ENCODE measurements at places on chromosomes 4 and X.

DNA sequence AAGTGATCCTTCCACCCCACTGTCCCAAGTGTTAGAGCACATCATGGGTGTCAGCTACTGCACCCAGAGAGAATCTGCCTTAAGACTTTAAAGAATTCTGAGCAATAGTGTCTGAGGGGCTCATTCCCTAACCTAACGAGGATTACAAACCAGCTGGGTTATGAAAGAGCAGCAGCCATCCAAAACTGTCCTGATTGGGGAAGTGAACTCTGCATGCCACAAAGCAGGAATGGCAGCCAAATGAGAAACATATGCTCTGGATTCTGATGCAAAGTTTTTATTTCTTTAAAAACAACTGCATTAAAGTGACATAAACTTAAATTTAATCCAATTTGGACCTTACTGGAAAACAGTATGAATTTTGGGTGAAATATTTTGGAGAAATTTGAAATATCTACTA lies 103.2 kb downstream of the ANXA3 start:
- DNase-seq = no peak

DNA sequence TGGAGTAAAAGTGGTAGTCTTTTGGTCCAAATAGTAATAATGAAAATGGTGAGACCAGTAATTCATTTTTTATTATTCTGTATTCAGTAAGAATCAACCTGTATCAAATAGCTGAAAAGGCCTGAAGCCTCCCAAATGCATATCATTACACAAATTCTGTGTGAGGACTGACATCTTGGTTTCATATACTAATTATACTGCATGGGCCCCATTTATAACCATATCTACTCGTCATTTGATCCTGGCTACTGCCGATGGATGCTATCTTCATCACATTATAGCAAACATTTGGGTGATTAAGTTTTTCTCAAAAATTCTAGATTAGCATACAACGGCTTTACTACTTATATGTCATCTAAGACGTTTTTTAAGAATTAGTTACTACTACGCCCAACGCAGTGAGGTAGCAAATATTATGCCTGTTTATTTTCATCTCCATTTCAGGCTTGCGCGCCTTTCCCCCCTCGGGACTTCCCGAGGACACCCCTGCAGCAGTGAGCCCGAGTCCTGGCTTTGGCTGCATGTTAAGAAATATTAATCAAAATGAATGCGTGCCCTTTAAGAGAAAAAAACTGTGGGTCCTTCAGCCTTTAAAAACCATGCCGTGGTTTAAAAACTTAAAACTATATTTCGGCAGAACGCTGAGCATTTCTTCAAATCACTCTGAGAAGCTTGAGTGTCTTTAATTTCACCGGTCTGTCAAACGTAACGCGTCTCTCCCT lies 814 bp upstream of the MMAA start:
- no peak for DNase-seq

GRCh38 chr4:125832161-125832560 lies 517.4 kb downstream of the FAT4 start:
- DNase-seq = no peak

DNA sequence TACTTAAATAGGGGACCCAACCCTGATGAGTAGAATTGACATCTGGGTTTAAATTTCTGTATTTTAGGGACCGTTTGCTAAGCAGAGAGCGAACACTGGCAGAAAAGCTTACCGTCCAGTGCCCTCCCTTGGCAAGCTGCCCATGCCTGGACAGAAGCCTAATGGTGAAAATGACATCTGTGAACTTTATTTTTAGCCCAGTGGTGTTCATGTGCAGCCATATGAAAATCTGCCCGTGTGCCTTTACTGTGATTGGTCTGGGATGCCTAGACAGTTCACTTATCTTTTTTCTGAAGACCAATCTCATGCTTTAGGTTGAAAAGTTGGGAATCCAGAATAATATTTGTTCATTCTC lies 1.1 kb downstream of the STBD1 start:
- DNase-seq = no peak

- no peak for DNase-seq
Measured at GRCh38 chr4:126853715-126854114, 779.0 kb upstream of the INTU start.

GRCh38 chr4:155878611-155879010 lies 12.5 kb upstream of the ASIC5 start:
- DNase-seq = no peak

DNA sequence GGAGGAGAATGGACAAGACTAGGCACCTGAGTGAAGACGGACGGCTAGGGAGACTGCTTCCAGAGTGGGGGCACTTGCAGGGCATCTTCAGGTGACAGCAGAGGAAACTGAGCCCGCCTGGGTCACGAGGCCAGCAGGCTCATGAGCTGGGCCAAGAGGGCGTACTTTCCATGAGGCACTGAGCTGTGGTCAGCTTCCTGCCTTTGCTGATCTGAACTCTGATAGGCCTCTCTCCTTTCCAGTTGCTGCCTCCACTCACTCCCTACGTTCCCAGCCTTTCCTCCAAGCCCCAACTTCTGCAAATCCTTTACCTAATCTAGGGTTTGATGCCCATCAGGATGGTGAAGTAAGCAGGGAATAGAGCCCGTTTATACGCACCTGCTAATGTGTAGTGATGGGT lies 1.4 kb upstream of the L1CAM start:
- DNase-seq = no peak

GRCh38 chrX:79259073-79259689 lies 108.0 kb downstream of the ITM2A start:
- no peak for DNase-seq

DNA sequence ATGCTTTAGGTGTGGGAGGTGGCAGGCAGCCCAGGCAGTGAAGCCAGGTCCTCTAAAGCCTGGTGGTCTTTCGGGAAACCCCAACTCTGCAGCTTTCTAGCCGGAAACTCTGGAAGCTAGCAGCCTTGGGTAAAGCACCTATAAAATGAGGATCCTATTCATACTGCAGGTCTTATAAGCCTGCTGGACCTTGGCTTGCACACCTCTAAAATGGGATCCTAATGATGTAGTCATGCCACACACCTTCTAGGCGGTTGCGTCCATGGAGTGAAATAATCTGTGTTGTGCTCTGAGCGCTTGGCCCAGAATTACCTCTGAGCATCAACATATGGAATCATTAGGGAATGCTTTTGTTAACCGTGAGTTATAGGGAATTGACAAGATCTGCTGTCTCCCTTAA lies 36.0 kb upstream of the STS start:
- DNase-seq = no peak

- DNase-seq = no peak
Measured at GRCh38 chr4:108488865-108489264, 131.5 kb upstream of the RPL34 start.

DNA sequence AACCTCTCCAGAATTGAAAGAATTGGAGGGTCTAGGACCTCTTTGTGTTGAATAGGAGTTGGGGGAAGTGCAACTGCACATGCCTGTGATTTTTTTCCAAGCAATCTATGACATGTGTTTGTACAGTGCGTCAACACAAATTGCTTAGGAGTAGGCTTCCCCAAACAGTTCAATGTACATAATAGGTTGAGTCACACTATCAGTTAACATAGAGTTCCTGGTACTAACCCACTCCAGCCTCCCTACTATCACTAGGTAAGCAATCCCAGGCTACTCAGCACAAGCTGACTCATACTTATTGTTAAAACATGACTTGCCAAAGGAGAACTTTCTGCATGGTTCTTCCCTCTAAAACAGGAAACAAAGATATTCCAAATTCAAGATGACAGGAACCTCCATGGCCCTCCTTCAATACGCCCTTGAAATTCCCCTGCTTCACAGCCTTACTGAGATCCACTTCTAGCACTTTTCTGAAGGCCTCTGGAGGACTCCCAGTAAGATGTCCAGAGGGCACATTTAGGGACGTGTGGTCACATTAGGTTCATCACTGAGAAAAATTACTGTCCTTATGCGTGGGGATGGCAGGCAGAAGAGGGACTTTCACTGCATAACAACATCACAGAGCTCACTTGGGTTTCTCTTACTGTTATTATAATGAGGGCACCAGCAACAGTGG lies 8.4 kb upstream of the VSIG1 start:
- peak; percentile 89 for DNase-seq

DNA sequence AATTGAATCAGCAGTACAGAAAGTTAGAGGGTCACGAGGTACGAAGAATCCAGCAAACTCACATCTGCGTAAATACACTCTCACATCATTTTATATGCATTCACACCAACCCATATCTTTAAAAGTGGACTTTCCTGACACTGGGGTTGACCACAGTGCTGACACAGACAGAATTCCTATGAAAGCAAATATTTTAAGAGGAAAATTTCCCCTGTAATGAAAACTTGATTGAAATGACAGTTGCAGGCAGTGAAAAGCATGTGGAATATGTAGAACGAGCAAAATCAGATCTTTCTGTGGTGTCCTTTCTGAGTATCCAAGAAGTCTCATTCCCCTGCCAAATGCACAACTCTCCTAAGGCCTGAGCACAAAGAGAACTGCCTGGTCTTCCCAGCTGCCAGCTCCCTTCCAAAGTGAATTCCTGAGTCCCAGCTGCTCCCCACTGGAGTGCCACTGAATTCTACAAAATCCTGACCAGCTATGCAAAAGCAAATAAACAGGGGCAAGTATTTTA lies 50.5 kb upstream of the FAM9C start:
- no peak for DNase-seq

- DNase-seq = no peak
Measured at GRCh38 chr4:40003986-40004385, 26.3 kb upstream of the PDS5A start.

- no peak for DNase-seq
Measured at GRCh38 chr4:185263419-185263818, 54.0 kb downstream of the SNX25 start.

DNA sequence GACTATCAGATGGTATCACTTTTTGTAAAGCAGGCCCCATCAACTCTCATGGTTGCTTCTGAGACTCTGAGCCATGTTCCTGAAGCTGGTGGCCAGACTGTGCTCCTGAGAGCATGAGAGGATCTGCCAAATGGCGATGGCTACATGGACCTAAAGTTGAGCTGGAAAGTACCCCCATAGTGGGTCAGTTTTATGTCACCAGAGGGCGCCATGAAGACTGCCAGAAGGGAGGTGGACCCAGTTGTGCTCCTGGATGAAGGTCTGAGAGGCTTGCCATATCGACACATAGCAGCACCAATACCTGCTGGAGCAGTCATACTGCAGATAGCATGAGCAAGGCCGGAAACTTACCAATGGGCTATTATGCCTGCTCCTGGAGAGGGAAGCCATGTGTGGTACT lies 105.7 kb downstream of the SLITRK2 start:
- no peak for DNase-seq

DNA sequence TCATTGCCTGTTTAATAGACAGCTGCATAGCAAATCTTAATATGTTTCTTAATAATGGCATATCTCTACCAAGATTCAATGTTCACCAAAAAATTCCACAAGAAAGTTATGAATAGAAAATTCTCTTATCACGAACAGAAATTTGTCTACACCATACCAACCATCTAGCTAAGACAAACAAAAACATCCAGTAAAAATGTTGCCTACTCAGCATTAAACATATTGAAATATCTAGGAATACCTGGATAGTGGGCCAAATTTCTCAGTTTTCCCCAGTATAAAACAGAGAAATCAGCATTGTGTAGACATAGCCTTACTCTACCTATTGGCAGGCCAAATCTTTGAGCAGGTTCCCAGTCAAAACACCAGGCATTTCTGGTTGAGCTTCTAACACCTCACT lies 598.6 kb downstream of the KLHL13 start:
- no peak for DNase-seq

DNA sequence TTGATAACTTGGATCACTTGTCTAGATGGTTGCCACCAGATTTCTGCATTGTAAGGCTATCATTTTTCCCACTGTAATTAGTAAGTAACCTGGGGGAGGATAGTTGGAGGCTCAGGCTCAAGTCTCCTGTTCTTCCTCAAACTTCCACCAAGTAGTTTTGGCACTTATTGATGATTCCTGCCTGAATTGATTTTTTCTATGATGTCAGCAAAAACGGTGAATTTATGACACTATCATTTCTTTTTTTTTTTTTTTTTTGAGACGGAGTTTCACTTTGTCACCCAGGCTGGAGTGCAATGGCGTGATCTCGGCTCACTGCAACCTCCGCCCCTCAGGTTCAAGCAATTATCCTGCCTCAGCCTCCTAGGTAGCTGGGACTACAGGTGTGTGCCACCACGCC lies 12.4 kb downstream of the TMSB4X start:
- no peak for DNase-seq

DNA sequence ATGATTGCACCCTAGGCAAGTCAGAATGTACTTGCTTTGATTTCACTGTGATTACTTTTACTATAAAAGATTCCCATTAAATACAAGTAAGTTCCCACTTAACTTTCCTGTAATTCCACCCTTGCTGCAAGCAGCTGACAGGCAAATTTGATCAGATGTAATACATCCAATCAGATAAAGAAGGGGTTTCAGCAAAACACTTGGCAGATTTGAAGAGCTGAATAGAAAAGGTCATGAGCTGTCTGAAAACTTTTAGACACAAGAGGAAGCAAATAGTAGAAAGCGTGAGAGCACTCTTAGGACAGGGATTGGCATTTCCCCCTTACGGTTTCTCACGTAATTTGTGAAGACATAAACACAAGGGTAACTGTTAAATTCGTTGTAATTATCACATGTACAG lies 22.8 kb downstream of the HSD17B13 start:
- DNase-seq = no peak

DNA sequence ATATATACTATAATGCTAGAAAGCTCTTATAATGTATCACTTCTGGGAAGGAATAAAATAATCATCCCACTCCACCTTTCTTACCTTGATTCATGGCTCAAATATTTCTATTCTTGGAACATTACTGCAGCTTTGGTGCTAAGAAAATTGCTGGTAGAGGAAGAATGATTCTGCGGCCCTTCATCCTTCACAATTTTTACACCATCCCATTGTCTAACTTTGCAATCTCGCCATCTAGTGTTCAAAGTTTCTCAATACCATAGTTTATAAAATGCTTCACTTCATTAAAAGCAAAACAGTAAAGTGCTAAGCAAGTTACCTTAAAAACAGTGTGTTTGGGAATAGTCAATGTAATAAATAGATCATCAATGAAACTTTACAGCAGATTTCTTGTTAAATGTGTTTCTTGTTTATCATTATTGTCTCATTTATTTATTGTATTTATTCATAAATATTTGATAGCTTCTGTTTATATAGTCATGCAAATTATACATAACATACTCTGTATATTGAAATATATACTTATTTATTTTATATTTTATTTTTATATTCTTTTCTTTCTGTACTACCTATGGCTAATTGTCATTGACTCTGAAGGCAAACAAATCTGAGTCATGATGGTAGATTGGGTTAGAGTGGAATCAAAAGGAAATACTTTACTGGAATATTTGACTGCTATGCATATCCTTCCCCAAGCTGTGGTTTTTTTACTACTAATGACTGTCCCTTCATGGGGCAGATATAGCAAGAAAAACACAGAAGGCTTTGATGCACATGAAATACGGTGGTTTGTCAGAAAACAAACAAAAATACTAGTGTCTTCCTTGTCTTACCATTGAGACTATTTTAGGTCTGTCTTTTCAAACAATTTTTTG lies 390.7 kb downstream of the MAPK10 start:
- DNase-seq = peak; percentile 33

GRCh38 chr4:77175201-77175611 lies 18.2 kb downstream of the CCNG2 start:
- DNase-seq = no peak

Data from HepG2 (cell line).